Stimulated activated naive CD8-positive, alpha-beta T cell treated with anti-CD3 and anti-CD28 coated beads, Interleukin-15, amount 100 ng/mL, for 72 hours (primary cell): ENCODE measurements at places on chromosomes 7 and 10.
A peak's percentile ranks its signal among the peaks of the same experiment; 100 is the strongest.

GRCh38 chr10:124356701-124357560 is 61.8 kb downstream of the OAT start:
- no peak for DNase-seq

DNA sequence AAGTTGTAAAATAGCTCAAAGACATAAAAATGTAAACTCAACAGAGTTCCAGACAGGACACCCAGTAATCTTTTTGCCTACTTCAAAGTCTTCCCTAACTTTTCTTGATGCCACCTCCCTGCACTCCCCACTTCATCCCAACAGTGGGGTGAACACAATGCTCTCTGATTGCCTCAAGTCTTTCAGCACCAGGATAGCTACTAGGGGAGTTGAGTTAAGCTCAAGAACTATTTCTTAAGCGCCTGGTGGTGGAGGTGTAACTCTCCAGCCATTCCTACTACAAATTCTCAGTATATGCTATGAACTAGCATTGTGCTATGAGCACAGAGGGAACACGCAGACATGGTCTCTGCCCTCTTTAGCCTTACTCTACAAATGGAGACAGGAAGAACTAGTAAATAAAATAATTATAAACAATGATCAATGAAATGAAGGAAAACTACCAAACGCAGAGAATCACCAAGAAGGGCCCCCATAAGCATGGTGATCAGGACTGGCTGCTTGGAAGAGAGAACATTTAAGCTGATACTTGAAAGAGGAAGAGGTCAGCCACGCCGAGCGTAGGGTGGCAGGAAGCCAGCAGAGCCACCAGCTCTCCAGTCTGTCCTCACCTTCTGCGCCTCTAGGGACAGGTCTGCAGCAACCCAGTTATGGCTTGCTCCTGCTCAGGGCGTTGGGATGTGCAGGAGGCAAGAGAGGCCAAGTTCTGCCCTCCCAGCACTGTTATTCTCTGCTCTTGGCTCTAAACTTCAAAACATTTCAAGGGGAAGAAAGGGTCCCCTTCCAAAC is 16.7 kb upstream of the FRA10AC1 start:
- no peak for DNase-seq

GRCh38 chr10:62443866-62444265 is 69.7 kb downstream of the ZNF365 start:
- DNase-seq: no peak

- DNase-seq: no peak
These were observed 6.3 kb downstream of the RSBN1L start for GRCh38 chr7:77702513-77702912.

GRCh38 chr10:114002422-114002821 is 41.2 kb upstream of the ADRB1 start:
- no peak for DNase-seq

GRCh38 chr7:114450431-114450830 is 35.8 kb downstream of the FOXP2 start:
- no peak for DNase-seq

DNA sequence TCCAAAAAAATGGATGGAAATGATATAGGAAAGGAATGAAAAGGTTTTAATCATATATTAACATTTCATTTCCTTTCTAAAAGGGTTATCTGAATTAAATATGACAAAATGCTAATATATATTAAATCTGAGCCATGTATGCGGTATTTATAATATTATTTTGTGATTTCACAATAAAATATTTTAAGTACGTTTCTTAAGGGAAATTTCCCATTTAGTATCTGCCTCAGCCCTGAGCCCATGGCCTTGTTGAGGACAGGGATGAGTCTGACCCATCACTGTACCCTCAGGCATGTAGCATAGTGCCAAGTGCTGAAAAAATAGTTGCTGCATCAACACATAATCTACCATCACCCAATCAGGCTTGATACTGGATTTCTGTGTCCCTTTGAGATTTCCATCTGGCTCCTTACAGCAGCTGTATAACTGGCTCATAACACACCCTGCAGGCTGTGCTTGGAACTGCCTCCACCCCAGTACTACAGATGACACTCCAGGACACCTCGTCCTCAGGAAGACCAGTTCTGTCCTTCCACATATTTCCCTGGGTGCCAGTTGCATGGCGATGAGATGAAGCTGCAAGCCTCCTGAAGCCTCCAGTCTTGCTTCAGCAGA is 59.4 kb upstream of the ASAH2 start:
- DNase-seq: peak; percentile 19

- no peak for DNase-seq
These were observed 163.4 kb upstream of the NFE2L3 start for GRCh38 chr7:25988640-25989039.

GRCh38 chr10:836782-837181 is 94.7 kb downstream of the LARP4B start:
- no peak for DNase-seq

DNA sequence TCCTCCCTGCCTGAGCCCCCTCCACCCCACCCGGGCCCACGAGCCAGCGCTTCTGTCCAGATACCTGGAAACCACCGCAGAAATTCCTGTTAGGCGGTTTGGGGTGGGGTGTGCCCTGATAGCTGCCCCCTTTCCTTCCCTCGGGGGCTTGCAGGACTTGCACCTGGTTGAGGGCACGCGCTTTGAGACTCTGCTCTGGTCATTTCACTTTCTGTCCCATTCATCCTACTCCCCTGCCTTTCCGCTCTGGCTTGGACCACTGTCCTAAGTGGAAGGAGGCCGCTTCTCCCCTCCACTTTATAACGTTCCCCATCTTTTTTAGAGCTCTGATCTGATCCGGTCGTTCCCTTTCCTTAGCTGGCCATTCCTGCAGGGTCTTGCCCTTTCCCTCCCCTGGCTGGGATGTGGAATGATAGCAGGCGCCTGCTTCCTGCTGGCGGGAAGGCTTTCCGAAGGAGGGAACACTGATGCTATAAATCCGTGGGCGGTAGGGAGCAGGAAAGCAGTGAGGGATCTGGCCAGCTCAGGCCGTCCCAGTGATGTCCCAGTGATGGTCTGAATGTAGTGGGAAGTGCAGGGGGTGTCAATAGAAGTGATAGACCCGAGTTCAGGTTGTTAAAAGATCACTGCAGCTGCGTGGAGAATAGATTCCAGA is 852 bp upstream of the PRKAR1B start:
- no peak for DNase-seq

DNA sequence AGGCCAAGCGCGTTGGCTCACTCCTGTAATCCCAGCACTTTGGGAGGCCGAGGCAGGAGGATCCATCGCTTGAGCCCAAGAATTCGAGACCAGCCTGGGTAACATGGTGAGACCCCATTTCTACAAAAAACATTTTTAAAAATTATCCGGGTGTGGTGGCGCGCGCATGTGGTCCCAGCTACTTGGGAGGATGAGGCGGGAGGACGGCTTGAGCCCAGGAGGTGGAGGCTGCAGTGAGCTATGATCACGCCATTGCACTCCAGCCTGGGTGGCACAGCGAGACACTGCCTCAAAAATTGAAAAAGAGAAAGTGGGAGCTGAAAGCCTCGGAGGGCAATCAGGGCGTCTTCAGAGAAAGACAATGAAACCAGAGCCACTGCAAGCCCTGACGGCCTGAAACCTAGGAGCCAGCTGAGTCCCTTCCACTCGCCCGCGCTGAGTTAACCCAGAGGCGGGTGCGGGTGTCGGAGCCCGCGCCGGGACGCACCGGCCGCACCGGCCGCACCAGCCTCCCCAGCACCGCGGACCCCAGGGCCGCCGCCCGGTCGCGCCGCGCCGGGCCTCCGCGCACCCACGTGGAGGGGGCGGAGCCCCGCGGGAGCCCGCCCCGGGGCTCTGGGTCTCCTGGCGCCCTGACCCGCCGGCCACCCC is 22.4 kb downstream of the ZFAND2A start:
- no peak for DNase-seq

DNA sequence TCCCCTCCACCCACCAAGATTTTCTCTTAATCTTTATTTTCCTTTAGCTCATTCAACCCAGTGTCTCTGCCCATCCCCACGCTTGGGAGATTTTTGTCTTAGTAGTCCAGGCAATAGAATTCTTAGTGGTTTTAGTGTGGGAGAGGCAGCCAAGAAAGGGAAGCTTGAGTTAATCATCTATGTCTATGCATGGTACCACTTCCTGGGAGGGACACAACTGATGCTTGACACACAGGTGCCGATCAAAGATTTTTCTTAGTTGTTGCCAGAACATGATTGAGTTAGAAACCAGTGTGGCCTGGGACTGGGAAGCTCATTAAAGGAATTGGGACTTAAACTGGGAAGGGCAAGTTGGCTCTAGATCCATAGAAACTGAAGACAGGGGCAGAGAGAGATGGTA is 3.1 kb downstream of the STRA8 start:
- DNase-seq: no peak

GRCh38 chr10:73850863-73851461 is 23.4 kb downstream of the CAMK2G start:
- DNase-seq: no peak

GRCh38 chr7:142528608-142529408 is 220.5 kb upstream of the PRSS1 start:
- no peak for DNase-seq

DNA sequence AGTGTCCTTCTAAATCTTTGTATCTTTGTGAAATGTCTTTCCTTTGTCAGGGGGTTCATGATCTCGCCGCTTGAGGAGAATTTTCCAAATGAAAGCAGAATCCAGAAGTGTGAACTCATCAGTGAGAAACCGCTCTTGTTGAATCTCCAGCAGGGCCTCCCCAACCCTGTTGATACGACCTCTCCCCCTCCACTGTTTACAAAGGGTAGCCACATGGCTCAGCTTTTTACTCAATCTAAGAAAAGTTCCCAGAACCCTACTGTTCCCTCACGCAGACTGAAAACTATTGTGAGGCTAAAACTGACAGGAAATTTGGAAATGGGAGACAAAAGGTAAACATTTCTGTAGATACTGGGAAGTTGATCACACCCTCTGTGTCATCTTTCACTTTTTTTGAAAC is 73.9 kb downstream of the SEMA3C start:
- no peak for DNase-seq

DNA sequence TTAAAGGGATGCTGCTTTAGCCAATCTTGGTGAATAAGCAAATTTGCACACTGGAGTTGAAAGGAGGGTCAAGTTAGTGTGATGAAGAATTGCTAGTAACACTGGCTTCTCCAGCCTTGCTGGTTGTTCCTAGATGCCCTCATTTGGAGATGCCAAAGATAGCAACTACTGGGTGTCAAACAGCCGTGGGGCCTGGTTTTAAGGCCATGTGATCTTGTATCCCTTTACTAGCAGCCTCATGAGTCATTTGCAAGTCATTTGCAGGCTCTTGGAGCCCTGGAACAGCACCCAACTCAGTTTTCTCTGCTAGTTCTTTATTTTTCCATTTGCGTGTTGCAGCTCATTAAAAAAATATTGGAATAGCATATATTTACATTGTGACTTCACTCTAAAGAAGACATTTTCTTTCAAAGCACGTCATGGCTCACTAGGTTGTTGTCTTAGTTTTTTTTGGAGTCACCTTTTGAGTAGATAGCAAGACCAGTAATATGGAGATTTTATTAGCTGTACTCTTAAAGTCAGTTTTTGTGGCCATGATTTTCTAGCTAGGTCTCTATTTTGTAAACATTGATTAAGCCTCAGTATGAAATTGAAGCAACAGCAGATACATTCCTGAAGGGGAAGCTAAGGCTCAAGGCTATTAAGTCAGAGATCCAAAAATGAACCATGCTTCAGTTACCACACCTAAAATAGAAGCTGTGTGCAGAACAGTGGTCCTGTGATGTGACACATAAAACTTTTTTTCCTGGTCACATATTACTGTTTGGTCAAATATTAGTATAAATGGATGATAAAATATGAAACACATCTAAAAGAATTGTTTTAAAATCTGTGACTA is 1.3 kb downstream of the LSMEM1 start:
- DNase-seq: no peak

- no peak for DNase-seq
These were observed 9.2 kb upstream of the FGFR2 start for GRCh38 chr10:121607310-121608055.

- no peak for DNase-seq
These were observed 116.1 kb upstream of the ZMIZ1 start for GRCh38 chr10:78952686-78953085.

DNA sequence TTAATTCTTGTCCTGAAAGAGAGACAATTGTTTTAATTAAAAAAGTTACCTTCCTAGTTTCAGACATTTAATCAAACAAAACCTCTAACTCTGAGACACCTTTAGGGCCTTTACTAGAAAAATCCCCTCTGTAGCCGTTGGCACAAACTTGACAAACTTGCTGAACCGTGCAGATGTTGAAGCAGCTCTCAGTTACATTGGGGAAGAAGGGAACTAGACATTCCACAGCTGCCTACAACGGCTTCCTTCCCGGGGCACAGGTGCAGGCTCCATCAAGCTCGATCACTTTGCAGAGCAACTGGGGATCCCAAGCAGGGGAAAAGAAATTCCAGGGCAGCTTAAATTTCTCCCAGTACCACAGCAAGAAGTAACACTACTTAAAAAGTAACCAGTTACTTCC is 141.3 kb downstream of the SKAP2 start:
- DNase-seq: no peak

DNA sequence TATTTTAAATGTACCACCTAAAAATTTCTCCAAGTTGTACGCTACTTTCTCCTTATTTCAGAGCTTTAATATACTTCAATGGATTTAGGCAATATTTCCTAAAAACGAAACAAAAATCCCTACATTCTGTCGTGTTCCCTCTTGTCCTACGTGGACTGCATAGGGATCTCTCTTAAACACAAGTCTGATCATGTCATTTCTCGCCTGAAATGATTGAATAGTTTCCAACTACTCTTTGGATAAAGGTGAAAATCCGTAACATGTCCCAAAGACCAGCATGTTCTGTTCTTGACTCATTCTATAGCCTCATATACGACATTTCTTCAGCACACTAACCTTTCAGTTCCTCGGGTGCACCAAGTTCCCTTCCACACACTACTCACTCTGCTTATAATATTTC is 17.7 kb upstream of the TPK1 start:
- DNase-seq: no peak

DNA sequence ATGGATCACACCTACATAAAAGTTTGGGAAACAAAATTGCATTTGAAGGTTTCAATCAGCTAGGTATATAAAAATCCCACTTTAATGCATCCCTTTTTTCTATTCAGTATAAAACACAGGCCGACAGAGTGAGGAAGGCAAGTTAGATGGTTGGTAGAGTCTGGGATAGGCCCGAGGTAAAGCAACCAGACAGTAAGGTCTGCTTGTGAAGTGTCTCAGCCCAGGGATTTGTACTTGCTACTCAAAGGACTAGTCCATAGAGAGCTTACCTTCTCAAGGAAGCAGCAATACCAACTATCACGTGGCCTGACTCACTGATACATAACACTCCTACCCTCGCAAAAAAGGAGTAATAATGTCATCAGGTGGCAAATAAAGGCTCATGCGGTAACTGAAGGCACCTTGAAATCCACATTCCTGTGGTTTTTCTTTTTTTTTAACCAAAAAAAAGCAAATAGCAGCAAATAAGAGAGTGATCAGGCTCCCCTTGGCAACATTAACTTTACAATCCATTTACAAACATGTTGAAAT is 56.2 kb upstream of the ATP6V0A4 start:
- no peak for DNase-seq

DNA sequence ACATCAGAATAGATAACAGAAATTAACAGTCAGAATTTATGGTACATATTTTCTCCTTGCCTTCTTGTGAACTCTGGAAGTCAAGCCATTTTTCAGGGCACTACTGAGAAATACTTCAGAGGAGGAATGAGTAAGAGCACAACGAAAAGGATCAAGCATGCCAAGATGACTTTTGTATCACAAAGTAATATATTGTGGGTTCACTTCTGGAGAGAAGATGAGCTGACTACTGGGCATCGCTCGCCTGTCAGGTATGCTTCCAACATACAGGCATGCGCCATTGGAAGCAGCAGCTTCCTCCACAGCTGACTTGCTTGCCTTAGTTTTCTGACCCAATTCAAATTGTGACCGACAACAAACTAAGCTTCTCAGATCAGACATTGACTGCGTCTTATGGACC is 137.3 kb downstream of the VTI1A start:
- no peak for DNase-seq
